ENCODE measurements at places on chromosomes 1 and 21.
A peak's percentile ranks its signal among the peaks of the same experiment; 100 is the strongest.

- no peak for DNase-seq
Observed at GRCh38 chr1:12005488-12006166, 13.7 kb upstream of the MIIP start.

DNA sequence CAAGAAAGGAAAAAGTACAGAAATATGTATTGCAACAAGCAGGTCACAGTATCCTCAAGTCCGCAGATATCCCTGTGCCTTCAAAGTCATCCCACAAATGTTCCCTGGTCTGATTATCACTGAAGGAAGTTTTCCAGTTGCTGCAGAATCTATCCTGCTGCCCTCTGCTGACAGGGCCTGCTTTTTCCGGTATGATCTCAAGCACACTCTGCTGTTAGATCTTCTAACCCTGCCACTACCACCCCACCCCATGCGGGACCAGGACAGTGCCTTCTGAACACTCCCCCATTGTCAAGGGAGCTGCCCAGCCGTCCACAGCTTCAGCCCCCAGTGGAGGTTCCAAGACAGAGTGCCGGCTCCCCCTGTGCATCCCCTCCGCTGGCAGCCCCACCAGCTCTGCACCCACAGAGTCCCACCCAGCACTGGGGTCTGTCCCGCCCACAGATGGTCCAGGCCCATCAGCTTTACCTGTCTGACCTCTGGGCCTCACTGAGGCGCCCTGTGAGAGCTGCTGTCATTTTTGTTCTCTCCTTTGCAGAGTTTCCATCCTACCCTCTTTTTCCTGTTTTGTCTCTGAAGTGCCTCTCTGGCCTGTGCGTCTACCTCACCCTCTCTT, 27.9 kb downstream of the FAM163A start:
- DNase-seq = no peak

GRCh38 chr1:185008838-185009237, 34.5 kb upstream of the NIBAN1 start:
- DNase-seq = no peak

DNA sequence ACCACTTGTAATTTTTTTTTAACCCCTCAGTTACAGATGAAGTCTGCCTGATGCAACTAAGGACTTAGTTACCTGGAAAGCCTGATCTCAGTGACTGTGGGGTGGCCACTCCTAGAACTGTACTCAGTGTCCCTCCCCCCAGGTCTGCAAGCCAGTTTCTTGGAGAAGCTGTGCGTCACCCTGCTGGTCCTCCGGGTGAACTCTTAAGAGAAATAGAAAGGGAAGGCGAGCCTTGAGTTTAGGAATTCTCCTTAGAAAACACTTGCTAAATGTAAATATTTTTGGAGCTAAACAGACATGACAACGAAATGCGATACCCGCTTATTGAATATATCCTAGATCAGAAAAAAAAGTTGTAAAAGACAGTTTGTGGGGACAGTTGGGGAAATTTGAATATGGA, 730 bp downstream of the SLC16A4 start:
- DNase-seq = no peak

DNA sequence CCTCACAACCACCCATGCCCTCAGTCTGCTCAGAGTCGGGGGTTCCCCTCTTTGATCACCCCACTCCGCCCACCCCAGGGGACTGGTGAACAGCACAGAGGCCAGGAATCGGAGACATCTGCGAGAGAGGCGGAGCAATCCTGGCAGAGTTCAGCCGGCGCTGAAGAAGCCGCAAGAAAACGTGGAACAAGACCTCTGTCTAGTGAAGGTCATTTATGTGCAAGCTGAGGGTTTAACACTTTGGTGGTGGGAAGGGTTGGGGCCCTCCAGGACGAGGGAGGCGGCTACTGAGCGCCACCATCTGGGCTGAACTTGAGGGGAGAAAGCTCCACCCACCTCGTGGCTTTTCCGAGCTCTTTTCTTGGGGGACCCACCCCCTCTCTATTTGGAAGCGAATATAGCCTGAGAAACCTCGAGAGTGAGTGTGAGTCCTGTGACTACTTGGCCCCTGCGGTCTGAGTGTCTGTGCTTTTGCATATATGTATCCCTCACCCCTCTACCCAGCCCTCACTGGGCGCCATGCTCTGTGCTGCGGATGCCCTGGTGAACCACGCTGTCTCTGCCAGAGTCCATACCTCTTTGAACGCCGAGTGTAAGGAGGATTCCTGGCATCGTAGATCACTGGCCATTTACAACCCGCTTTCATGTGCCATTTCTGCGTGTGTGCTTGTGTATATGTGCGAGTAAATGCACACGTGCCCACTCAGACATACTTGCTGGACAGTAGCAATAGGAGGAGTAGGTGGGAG, 1.2 kb upstream of the EPHA10 start:
- no peak for DNase-seq

- no peak for DNase-seq
Observed at GRCh38 chr1:169346036-169346589, 21.5 kb downstream of the NME7 start.

GRCh38 chr1:27430903-27431600, 38.6 kb downstream of the GPR3 start:
- DNase-seq = peak; percentile 13

- no peak for DNase-seq
Observed at GRCh38 chr1:44723064-44723463, 7.9 kb downstream of the RNU5D-1 start.

DNA sequence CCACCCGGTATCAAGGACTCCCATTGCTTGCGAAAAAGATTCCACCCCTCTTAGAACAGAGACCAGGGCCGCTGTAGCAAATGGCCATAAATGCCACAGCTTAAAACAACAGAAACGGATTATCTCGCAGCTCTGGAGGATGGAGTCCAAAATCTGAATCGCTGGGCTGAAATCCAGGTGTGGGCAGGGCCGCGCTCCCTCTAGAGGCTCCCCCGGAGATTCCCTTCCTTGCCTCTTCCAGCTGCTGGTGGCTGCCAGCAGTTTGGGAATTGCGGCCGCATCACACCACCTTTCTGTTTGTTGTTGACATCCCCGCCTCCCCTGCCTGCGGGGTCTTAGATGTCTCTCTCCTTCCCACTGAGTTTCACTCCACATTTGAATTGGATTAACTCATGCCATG, 15.6 kb downstream of the PDE9A start:
- DNase-seq = no peak
